T-helper 1 cell treated with Interleukin-12 subunit alpha and Interleukin-12 subunit beta and Interleukin-4 antibody, amounts not matched to agents 30 ng/mL and 1 ng/mL, for 36 hours (primary cell): ENCODE measurements at places on chromosomes 13 and 19. TPM values are rescaled to one million over a fixed set of nuclear protein-coding genes. Genes with fewer than 3 reads are reported as not detected.

The MKNK2 gene
- 205 and 213 TPM in 2 replicates for total RNA-seq

The DACT3 gene
- 1.6 and 1.9 TPM in 2 replicates for total RNA-seq

The IGFL2 gene
- total RNA-seq: not detected in 2 replicates

The FCAR gene
- total RNA-seq: not detected in 2 replicates

The GZMM gene
- 84.1 and 86.2 TPM in 2 replicates for total RNA-seq

The MYBPC2 gene
- total RNA-seq: 0.44 and 0.76 TPM in 2 replicates

The LRRC25 gene
- not detected in 2 replicates for total RNA-seq

The AMER2 gene
- not detected in 2 replicates for total RNA-seq

The KPTN gene
- 11.0 and 13.8 TPM in 2 replicates for total RNA-seq

The ZNF880 gene
- total RNA-seq: 7.6 and 9.0 TPM in 2 replicates

The NALCN gene
- total RNA-seq: not detected in 2 replicates

The KIR3DL2 gene
- total RNA-seq: 0.80 and 0.96 TPM in 2 replicates

The SIGLEC14 gene
- not detected in 2 replicates for total RNA-seq

The KLK13 gene
- total RNA-seq: not detected in 2 replicates

The ZNF223 gene
- total RNA-seq: not detected in 2 replicates

The RPL13A gene
- 2,098 and 2,177 TPM in 2 replicates for total RNA-seq

The KIR3DL1 gene
- 0.17 TPM in 1 of 2 replicates, not detected in the other for total RNA-seq

The TLE6 gene
- total RNA-seq: 0.54 and 1.1 TPM in 2 replicates

The ARRDC5 gene
- total RNA-seq: 2.1 TPM in 2 replicates

The CEACAM3 gene
- not detected in 2 replicates for total RNA-seq

The ONECUT3 gene
- not detected in 2 replicates for total RNA-seq

The SCAF1 gene
- total RNA-seq: 72.1 and 73.2 TPM in 2 replicates

The FGF22 gene
- 0.15 TPM in 1 of 2 replicates, not detected in the other for total RNA-seq

The SWSAP1 gene
- total RNA-seq: 2.9 and 3.2 TPM in 2 replicates

The NCCRP1 gene
- not detected in 2 replicates for total RNA-seq

The TMEM150B gene
- total RNA-seq: 0.93 and 1.4 TPM in 2 replicates

The KLK2 gene
- 0.24 TPM in 1 of 2 replicates, not detected in the other for total RNA-seq
